ENCODE measurements at places on chromosomes 12 and 14.

GRCh38 chr12:51020448-51021182 lies 5.6 kb downstream of the SLC11A2 start:
- no peak for DNase-seq

DNA sequence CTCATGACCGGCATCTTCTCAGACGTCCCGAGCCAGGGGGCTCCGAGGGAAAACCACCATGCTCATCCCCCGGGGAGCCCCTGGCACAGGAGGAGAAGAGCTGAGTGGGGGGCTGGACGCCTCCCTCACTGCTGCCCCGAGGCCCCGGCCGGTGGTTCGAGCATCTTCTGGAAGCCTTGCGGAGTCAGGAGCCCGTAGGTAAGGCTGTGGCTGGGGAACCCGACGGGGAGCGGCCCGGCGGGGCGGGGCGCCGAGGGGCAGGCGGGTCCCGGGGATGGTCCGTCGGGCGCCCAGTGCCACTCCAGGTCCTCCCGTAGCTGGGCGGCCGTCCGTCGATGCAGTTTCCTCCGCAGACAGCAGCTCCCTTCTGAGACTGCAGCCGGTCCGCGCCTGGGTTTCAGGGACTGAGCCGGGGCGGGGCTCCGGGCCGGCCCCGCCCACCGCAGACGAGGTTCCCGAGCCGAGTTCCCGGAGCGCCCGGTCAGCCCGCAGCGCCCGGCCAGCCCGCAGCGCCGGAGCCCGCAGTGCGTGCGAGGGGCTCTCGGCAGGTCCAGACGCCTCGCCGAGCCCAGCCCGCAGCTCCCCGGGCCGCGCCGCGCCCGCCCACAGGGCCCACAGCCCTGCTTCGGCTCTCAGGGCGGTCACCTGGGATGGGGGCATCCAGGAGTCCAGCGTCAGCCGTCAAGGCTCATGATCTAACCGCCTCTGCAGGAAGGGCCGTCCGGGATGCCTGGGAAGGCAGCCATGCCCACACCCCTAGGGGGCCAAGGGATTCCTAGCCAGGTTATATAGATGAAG lies at the start of gene PGF:
Gene PGF, minus strand, starts transcription at position 369 of the 798 bp plus-strand sequence. Its CDS starts 355 bp downstream, at position 14.
- DNase-seq, result no peak

DNA sequence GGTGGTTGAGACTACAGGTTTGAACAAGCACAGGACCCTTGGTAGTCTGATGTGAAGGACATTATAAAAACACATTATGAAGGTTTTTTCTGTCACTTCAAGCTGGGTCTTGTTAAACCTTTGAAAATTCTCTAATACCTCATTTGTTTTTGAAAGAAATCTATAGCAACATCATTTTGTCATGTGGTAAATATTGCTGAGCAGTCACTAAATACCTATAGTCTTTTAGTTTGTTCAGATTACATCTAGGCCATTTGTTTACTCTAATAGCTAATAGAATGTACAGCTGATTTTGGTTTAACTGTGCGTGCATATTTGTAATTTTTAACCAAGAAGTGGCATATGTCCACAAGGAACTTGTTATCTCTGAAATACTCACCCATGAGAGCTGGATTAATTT lies 2.9 kb downstream of the PPM1A start:
- DNase-seq, result no peak

GRCh38 chr12:48788854-48789775 lies at the start of gene ADCY6:
TSS of gene ADCY6 (minus strand) at chr12:48789089. CDS start at chr12:48783434, 5,655 bp downstream.
- no peak for DNase-seq

GRCh38 chr14:38808734-38809455 lies 294.1 kb downstream of the SEC23A start:
- no peak for DNase-seq

- DNase-seq, result no peak
Measured at GRCh38 chr12:40058721-40059190, 47.1 kb downstream of the SLC2A13 start.

DNA sequence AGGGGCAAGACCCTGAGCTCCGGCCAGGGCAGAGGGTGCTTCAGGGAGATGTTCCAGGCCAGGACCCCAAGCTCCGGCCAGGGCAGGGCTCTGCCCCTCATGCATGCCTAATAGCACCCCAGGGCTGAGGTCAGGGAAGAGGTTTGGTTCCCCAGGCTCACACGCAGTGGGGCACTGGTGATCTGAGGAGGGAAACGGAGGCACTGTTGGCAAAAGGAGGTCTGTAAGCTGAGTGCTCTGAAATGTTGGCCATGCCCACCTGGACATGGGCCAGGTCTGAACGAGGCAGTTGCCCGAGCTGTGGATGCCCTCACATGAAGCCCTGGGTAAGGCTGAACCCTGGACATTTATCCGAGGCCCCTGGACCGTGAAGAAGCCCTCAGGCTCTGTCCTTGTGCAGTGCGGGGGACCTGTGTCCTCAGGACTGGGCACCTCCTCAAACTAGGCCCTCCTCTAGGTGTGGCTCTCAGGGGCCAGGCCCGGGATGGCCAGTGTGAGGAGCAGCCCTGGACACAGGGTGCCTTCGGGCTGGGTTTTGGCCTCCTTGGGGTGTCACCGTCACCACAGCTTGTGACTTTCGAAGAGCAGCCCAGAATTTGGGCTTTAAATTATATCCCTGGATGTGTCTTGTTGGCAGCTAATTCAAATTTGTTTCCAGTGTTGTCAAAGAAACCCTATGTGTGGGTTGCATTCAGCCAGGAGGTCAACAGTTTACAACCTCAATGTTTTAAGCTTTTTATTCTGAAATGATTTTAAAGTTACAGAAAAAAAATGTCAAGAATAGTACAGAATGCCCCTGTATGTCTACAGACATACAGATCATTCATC lies 66.8 kb downstream of the ADGRD1 start:
- no peak for DNase-seq

GRCh38 chr12:124681779-124682391 lies 114.5 kb upstream of the NCOR2 start:
- no peak for DNase-seq

GRCh38 chr14:50417853-50418252 lies 21.2 kb upstream of the CDKL1 start:
- DNase-seq, result no peak

DNA sequence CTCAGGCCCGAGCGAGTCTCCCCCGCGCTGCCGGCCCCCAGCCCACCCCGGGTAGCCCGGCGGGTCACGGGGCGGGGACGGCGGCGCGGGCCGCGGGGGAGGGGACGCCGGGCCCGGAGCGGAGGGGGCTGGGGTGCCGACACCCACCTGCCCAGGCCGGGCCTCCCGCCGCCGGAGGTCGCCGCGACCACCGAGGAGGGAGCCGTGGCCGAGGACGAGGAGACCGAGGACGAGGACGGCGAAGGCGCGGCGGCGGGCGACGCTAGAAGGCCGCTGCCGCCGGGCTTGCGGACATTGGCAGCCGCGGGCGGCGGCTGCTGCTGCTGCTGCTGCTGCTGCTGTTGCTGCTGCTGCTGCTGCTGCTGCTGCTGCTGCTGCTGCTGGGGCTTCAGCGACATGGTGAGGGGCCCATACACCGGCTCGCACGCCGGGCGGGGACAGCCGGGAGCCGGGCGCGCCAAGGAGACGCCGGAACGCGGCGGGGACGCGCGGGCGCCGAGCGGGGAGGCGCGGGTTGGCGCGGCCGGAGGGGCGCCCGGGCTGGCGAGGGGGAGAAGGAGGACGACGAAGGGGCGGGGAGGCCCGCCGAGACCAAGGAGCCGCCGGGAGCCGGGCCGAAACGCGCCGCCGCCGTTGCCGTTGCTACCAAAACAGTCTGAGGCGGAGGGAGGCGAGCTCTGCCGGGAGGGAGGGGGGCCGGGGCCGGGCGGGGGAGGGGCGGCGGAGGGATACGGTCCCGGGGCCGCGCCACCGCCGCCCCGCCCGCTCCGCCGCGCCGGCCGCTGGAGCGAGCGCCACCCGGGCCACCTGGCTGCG lies at the start of gene ATXN2:
Gene ATXN2, minus strand, starts transcription at position 679 of the 816 bp plus-strand sequence. Its CDS starts 281 bp downstream, at position 398.
- peak; percentile 8 for DNase-seq
